ENCODE measurements at places on chromosomes 2 and 18.

GRCh38 chr2:180203972-180204371, 196.9 kb upstream of the CWC22 start:
- DNase-seq, result peak; percentile 60

GRCh38 chr2:35378791-35379190, 976.8 kb upstream of the CRIM1 start:
- no peak for DNase-seq

- DNase-seq, result no peak
These were observed 82.2 kb downstream of the PLB1 start for GRCh38 chr2:28577791-28578680.

- DNase-seq, result peak; percentile 42
These were observed 4.5 kb downstream of the RHOB start for GRCh38 chr2:20451341-20451740.

DNA sequence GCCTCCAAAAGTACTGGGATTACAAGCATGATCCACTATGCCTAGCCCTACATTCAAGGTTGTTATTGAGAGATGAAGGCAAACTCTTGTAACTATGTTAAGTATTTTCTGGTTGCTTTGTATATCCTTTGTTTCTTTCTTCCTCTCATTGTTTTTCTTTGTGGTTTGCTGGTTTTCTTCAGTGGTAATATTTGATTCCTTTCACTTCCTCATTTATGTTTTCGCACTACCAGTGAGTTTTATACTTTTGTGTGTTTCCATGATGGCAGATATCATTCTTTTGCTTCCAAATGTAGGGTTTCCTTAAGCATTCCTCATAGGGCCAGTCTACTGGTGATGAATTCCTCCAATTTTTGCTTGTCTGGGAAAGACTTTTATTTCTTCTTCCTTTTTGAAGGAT, 90.2 kb downstream of the NCK2 start:
- no peak for DNase-seq

DNA sequence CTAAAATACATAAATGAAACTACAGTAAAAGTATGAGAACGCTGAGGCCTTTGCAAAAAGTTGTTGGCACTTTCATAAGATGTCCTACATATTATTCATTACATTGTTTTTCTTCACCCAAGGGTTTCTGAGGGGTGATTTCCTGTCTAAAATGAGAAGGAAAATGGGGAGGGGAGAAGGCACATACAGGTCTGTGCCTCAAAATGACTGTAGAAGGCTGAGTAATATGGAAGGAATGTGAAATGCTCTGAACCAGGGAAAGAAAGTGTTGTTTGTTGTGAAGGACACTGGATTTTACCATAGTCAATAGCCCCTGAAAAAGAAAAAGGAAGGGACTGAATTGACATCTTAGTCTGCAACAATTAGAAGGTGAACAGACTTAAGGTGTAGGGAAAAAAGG, 99.5 kb upstream of the RNF152 start:
- peak; percentile 93 for DNase-seq

GRCh38 chr2:45759310-45759851, 107.9 kb downstream of the PRKCE start:
- peak; percentile 89 for DNase-seq

GRCh38 chr18:63578357-63578958, 8.7 kb upstream of the SERPINB13 start:
- peak; percentile 49 for DNase-seq

DNA sequence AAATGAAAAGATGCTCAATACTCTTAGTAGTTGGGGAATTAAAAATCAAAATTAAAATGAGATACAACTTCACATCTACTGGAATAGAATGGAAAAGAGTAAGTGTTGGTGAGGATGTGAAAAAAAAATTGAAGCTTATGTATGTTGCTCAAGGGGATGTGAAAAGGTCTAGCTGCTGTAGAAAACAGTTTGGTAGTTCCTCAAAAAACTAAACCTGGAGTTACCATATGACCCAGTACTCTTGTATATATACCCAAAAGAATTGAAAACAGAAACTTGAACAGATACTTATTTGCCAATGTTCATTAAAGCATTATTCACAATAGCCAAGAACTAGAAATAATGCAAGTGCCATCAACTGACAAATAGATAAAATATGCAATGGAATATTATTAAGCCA, 208.4 kb downstream of the FIGN start:
- DNase-seq, result no peak

DNA sequence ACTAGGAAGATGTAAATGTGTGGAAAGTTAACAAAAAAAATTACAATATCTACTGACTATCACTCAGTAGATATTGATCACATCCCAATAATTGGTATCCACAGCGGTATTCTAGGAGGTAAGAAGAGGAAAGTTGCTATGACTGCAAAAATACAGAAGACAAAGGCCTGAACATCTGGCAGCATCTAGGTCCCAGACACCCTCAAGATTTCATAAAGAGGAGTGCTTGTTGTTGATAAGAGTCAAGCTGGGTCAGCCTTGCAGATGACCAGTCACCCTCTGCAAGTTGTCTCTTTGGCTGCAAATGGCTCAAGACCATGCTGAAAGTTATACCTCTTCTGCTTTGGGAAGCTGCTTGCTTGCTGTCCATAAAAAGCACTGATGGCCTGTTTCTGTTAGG, 228.4 kb upstream of the FBXO11 start:
- DNase-seq, result no peak

DNA sequence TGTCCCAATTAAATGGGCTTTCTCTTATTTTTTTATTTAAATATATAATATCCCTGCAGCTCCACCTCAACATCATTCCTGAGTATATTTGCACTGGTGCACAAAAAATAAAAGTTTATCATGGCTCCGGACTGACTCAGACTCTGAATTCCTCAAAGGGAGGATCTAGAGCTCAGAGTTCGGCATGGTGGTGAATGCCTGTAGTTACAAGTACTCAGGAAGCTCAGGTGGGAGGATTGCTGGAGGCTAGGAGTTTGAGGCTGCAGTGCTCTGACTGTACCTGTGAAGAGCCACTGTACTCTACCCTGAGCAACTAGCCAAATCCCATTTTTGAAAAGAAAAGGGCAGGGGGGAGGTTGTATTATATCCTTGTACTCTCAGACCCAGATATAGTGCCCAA, 52.8 kb upstream of the NRXN1 start:
- no peak for DNase-seq

DNA sequence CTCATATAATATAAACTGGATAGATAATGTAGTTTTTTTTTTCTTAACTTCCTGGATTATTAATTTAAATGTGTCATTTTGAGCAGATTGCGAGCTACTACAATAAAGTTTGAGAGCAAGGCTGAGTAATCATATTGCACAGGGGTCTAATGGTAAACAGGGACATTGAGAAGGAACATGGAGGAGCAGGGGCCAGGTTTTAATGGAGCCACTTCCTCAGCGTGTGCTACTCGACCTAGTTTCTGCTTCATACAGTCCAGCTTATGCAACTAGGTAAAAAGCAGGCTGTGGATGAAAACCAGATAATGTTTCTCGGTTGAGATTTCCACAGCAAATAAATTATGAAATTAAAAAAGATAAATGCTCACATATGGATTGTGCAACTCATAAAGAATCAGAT, 1915.7 kb upstream of the CELF4 start:
- no peak for DNase-seq

DNA sequence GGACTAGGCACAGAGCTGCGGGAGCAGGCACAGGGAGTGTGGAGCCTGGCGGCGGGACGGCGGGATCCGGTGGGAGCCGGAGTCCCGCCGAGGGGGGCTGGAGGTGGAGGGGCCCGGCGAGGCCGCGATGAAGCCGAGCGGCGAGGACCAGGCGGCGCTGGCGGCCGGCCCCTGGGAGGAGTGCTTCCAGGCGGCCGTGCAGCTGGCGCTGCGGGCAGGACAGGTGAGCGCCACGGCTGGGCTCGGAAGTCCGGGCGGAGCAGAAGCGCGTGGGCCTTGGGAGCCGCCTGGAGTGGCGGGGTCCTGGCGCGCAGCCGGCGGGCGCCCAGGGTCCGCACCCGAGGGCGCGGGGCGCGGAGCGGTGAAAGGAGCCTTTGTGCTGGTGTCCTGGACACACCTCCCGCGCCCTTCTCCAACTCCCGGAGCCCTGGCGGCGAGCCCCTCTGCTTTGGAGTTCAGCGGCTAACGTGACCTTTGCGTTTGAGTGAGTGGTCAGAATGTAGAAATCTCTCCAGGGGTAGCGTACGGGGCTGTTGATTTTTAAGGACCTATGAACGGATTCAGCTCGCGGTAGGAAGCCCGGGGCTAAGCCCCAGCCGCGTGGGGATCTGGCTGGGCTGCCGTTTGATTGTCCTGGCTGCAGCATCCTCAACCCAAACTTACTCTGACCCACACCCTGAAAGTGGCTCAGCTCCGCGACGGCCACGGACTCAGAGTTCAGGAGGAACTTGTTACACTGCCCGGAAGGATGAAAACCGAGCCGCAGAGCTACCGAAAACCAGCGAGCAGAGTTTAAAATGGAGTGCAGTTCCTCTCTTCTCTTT, 448 bp downstream of the IMPA2 start:
- DNase-seq, result no peak

- peak; percentile 81 for DNase-seq
These were observed 32.6 kb upstream of the APCDD1 start for GRCh38 chr18:10421859-10422258.

GRCh38 chr2:150710916-150711315, 223.4 kb upstream of the RND3 start:
- no peak for DNase-seq

GRCh38 chr18:69981948-69982347, 34.3 kb upstream of the CD226 start:
- DNase-seq, result no peak

GRCh38 chr2:85698880-85699254, 4.7 kb downstream of the GNLY start:
- DNase-seq, result no peak

DNA sequence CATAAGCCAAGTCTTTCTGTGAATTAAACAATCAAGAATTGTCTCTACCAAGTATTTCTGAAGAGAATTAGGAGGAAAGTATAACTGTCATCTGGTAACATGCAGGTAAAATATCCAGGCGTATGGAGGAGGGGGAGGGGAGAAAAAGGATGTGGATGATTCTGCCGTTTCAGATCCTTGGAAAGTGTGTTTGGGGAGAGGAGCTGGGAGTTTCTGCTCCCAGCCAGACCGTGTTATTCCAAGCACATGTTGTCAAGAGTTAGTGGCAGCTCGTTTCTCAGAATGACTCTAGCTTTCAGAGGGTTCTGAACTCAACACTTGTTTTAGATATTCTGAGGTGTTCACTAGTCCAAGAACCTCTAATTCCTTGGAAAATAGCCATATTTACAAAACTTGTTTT, 137.6 kb downstream of the FAM124B start:
- no peak for DNase-seq
